ENCODE measurements at places on chromosomes 3 and 15.

DNA sequence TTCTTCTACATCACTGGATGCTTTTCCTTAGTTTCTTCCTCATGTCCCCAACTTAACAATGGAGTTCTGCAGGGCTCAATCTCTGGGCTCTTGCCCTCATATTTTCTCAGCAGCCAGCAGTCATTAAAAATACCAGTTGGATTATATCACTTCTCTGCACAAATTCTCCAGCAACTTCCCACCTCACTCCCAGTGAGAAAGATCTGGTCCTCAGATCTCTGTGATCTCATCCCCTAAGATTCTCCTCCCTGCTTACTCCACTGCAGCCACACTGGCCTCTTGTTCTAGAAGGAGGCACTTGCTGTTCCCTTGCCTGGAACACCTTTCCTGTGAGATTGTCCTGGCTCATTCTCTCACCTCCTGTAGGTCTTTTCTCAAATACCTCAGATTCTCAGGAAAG lies 6.1 kb downstream of the ERICH6 start:
- no peak for DNase-seq

DNA sequence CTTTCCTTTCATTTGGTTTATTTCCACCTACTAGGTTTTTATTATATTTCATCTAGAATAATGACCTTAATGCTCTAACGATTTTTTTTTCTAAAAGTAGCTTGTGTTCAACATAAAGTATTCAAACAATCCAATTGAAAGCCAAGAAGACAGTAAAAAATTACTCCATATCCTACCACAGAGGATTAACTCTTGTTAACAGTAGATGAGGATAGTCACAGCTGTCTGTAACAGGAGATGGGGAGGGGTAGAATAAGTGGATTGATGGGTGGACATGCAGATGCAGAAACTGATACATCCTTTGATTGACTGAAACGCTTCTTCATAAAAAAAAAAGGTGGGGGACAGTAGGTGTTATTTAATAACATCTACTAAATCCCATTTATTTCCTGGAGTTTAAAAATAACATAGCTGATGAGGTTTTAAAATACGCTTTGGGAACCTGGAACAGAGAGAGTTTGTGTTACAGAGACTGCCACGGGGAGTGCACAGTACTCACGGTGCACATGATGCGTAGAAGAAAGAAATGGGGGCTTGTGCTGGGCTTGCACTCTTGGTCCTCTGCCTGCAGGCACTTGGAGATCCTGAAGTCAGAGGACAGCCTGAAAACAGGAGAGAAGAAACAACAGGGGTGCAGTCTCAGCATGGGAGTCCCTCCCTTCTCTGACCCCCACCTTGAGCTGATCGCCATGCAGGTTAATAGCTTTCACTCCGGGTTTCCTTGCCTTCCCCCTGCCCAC lies 226.7 kb downstream of the THSD4 start:
- no peak for DNase-seq

DNA sequence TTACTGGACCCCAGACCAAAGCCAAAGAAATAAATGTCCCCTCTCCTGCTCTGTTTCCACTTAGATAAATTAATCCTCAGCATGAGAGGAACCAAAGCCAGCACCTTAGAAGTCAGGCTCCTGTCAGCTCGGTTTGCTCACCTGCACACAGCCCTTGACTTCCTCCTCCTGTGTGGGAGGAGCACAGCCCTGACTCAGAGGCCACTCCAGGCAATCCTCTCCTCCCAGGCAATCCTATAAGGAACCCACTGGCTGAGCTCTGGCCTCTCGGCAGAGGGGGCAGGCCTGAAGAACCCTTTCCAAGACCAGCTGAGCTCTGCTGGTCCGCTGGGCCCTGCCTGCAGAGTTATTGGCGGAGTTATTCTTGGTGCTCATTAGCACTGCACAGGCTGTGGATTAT lies 30.8 kb downstream of the LIPC start:
- DNase-seq: no peak

DNA sequence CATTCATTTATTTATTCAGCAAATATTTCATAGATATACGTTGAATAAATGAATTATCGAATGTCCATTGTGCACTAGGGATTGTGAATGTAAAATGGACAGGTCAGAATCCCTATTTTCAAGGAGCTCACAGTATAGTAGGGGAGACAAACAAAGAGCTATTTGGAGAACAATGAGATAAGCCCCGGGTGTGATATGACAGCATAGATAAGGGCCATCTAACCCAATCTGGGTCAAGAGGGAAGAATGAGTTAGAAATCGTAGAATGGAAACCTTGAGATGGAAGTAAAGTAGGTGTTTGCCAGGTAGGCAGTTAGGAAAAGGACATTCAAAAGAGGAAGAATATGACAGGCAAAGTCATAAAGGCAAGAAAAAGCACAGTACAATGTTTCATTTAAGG lies 132.2 kb upstream of the GOLGA6L4 start:
- no peak for DNase-seq

- no peak for DNase-seq
Observed at GRCh38 chr15:56759450-56759845, 26.1 kb upstream of the ZNF280D start.

DNA sequence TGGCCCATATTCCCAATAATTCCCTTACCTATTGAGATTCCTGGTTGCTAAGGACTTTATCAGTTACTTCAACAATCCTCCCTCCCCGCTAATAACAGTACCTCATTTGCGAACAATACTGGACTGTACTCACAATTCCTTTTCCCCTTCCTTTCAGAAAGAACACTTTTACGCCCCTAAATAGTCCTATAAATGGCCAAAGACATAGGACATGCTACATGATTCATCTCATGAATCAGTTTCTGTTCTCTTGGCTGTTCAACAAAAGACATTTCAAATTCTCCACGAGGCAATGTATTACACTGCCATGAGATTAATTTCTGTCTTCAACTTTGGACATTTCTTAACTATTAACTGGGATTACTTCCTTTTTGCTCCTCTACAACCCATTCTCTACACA lies 264.4 kb downstream of the TIGIT start:
- no peak for DNase-seq

Data from caudate nucleus (tissue), 63 donors.